Activated CD4-positive, alpha-beta T cell treated with anti-CD3 and anti-CD28 coated beads, Interleukin-2, amount 50 U/mL, for 1 hour (primary cell): ENCODE measurements at places on chromosomes 4 and X.
A peak's percentile ranks its signal among the peaks of the same experiment; 100 is the strongest.

DNA sequence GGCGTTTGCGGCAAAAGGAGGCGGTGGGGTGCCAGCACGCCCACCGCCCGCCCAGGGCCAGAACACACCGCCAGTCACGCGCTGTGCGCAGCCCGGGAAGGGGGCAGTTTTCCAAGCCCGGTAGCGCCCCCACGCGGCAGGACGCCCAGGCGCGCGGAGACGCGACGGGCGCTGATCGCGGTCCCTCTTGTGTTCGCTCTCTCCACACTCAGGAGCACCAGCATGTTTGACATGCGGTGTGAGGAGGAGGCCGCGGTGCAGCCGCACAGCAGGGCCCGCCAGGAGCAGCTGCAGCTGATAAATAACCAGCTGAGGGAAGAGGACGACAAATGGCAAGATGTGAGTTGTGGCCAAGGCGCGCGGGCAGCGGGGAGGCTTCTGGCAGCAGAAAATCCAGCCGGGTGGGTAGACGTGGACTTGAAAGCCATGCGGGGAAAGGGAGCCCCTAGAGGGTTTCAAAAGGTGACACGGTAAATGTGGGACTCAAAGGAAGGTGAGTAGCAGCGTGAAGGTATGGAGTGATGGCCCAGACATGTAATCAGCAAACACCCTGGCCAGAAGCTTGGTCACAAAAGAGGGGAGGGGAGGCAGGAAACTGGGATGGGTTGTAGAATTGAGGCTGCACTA, 104.1 kb downstream of the PHOX2B start:
- DNase-seq: no peak

DNA sequence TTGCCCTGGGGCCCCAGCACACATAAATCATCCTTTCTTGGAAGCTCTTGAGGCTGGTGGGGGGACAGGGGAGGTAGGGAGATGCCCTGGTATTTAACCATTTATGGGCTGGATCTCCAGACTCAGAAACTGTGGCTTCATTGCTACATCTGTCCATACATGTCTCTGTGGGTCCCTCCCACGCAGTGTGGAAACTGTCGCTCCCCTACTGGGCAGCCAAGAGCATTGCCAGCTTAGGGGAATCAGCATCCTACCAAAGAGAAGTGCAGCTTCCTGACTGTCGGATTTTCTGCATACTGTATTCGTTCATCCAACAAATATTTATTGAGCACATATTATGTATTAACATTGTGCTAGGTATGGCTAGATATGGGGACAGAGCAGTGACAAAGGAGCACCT, 3.7 kb downstream of the GRIPAP1 start:
- DNase-seq: no peak

DNA sequence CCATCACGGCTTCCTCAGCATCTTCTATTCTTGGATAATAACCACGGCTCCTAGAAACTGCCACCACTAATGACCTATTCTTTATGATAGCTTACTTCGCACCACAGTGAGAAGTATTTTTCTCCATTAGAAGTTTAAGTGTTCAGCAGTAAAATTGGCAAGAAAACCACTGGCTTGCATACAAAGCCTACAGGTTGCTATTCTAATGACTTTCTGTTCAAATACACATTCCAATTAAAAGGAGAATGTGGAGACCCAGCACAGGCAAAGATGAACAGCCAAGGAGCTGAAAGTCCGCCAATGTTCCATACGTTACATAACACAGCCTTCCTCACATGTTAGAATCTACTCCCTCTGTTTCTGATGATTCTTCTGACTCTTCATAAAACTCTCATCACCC, 875.0 kb upstream of the PRKX start:
- no peak for DNase-seq

- no peak for DNase-seq
Observed at GRCh38 chrX:31061091-31061490, 10.8 kb downstream of the FTHL17 start.

DNA sequence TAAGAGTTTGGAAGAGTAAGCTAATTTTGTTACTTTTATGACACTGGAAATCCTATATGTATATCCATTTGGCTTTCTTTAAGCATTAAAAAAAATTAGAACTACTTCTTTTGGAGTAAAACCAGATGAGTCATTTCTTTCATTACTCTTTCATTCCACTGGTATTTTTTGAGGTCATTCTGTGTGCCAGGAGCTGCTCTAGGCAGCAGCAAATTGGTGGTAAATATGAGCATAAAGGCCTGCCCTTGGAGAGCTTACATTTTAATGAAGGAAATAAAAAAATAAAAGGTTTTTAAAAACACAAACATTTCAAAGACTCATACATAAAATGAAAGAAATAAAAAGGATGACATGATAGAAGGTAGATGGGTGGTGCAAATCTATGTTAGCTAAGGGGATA, 37.4 kb downstream of the MID1 start:
- DNase-seq: no peak

DNA sequence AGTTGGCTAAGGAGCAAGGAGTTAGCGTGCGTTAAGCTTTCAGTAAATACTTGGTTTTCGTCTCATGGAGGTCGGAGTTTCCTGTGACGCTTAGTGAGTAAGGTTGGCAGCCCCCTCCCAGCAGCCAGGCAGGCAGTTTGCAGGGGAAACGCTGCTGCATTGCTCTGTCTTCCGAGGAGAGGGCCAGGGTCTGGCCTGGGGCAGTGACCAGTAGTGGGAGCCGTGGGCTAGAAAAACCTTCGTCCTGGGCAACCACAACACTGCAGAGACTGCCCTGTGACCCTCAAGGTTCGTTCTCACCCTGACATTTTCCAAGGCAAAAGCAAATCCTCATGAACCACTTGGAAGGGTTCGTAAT, 432 bp downstream of the TMEM175 start:
- no peak for DNase-seq

DNA sequence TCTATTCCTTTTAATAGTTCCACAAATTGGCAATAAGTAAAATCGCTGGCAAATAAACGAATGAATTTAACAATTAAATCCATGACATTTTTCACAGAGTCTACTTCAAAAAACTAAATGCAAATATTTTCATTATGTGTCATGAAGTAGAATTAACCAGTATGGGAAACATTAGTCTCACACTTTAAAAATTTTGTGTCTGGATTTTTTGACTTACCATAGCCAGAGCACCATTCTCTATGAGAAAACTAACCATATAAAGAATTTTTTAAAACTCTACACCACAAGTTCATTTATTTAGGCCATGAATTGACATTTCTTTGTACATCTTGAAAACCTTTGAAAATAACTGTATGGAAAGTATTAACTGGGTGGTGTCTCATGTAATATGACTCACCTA, 41.2 kb downstream of the PRDM5 start:
- no peak for DNase-seq

DNA sequence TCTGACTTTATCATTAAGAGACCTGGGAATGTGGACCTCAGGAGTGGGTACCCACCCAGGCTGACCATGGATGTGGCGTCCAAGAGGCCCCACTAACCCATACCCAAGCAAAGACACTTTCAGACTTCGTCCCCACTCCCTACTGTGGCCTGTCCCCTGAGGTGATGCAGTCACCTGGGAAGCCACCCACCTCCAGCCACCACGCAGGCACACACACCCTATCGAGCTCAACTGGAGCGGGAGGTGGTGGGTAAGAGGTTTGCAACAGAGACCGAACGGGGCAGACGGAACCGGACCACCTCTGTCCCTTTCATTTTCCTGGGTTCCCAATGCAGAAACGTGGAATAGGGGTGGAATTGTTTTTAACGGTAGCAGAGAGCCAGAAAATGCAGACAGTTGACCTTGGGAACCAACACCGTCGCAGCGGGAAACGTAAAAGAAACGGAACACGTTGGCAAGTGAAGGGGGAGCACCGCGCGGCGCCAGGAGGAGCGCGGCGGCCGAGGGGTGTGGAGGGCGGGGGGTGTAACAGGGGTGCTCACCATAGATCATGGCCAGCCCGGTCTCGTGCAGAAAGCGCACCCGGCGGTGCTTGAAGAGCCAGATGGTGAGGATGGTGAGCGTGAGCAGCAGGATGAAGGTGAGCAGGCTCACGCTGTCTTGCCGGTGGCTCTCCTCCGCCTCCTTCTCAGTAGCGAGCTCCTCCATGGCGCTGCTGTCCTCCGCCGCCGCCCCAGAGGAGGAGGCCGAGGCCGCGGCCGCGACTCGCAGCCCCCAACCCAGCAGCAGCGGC, 559 bp downstream of the SLC9A7 start:
- peak; percentile 1 for DNase-seq

GRCh38 chrX:136048446-136048845, 63.2 kb downstream of the SLC9A6 start:
- no peak for DNase-seq

DNA sequence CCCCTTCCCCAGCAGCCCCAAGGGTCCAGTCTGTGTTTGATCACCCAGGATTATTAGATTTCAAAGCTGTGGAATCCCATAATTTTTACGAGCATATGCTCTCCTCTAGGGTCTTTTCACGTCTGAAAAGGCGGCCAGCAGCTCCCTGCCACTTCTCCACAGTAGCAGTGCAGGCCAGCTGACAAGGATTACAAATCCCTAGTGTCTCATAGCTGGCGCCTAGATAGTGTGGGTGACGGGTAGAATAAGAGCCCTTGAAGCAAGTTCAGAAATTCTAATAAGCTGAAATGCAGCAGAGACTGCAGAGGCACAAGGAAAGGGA, 79.4 kb downstream of the RLIM start:
- no peak for DNase-seq

- DNase-seq: no peak
Observed at GRCh38 chr4:92399032-92399431, 95.3 kb downstream of the GRID2 start.

- no peak for DNase-seq
Observed at GRCh38 chrX:17206584-17206983, 168.4 kb upstream of the NHS start.

DNA sequence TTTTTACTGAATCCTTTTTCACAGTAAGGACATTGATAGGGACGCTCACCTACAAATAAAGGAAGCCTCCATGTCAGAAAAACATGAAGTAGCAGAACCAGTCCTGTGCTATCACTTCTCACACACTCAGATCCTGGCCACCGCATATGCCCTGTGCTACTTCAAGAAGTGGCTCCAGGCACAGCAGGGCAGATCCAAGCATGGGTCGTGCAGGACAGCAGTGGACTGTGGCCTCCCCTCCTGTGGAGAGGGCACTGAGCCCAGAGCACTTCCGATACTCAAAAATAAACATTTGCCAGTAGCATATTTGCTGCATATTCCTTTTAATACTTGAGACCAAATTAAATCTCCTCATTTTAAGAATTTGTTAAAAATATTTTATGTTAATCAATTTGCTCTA, 167.9 kb downstream of the PRDM5 start:
- no peak for DNase-seq

DNA sequence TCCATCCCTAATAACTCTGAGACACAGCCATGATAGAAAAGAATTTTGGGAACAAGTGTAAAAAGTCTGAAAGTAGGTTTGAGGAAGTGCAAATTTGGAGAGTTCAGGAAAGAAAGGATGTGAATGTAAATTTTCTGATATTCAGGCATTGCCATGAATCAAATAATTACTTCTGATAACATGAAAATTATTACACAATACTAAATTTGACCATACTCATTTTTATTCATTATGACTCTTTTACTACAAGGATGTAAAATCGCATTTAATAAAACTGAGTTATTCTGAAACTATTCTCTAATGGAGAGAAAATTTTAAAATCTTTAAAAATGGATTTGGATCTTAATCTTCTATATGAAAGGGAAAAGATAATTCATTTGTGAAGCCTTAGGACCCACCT, 33.8 kb upstream of the NPY2R start:
- DNase-seq: no peak

GRCh38 chr4:25043548-25043947, 12.8 kb upstream of the LGI2 start:
- DNase-seq: no peak

DNA sequence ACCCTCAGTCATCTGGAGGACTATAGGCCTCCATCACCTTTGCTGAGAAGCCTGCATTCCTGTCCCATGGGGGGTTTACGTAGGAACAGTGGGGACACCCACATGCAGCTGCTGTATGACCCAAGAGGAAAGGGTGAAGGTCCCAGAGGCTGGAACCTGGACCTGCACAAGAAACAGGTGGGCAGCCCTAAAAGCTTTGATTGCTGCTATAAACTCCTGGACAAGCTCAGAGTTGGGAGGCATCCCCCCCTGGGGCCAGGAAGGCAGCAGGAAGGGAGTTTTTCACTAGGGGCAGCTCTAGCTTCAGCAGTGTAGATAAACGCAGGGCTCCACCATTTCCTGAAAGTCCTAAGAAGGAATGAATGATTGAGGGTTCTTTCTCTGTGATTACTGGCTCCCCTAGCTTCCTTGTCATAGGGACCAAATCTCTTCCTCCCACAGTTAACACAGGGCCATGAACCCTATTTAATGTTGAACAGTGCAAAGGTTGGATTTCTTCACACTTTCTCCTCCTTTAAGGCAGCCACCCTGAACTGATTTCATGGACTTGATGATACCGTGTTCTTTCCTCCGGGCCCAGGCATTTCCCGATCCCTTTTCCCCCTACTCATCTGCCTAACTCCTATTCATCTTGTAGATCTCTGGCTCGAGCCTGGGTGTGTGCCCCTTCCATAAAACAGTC, 84.2 kb downstream of the CHRNA9 start:
- no peak for DNase-seq

DNA sequence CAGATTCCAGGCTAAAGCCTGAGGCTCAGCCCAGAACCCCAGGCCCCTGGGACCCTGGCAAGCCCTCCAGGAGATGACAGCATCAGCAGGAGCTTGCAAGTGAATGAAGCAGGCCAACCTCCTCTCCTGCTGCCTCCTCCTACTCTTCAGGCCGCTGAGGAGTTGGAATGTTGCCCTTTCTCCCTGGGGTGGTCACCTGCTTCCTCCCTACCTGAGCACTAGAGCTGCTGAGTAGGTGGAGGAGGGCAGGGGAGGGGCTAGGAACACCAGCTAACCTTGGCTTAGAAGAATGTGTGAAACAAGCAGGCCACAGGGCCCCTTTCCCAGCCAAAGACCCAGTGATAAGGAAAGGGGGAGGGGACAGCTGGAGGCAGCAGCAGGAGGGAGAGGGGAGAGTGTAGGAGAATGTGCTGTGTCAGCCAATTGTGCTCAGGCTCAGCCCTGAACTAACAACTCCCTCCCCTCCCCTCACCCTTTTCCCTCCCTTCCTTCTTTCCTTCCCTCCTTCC, 58.0 kb downstream of the PJA1 start:
- no peak for DNase-seq

DNA sequence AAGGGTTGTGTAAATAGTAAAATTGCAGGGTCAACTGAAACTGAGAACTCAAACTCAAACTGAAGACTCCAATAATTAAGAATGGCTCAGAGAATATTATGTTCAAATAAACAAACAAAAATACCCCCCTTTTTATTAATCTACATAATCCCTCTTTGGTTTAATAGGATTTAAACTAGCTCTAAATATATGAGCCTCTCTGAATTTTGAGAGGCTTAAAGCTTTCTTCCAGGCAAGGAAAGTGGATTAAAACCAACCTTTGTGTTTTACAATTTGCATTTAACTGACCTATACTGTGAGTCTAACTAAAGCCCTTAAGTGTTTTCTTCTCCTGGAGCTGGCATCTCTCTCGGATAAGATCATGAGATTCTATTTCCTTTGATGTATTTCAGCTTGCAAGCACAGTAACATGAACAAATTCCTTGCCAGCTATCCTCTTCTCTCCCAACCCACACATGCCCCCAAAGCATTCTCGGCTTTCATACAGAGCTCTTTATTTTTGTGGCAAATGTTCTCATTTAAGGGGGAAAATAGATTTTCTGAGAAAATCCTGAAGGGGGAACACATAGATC, 1310.8 kb upstream of the AGA start:
- DNase-seq: no peak

- DNase-seq: no peak
Observed at GRCh38 chr4:105345358-105345757, 128.5 kb downstream of the PPA2 start.

GRCh38 chr4:985123-985830, 1.6 kb upstream of the IDUA start:
- peak; percentile 72 for DNase-seq

GRCh38 chr4:132101526-132101925, 1047.6 kb upstream of the PCDH10 start:
- no peak for DNase-seq
